ENCODE measurements at places on chromosomes 2 and 18.

DNA sequence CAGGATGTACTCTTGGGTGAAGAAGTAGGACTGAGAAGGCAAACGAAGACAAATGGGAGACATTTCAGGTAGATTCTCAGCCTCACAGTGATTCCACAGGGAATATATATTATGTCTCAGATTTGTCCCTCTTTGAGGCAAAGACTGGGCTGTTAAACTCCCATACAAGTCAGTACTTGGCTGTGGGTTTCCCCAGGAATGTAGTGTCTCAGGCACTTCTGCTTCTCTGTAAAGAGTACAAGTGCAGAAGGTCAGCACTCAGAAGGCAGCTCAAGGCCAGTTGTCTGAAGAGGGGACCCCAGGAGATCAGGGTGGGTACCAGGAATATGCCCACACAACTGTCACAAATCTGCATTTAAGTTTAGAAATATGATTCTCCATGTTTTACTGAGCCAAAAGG lies 39.9 kb upstream of the COBLL1 start:
- no peak for DNase-seq

DNA sequence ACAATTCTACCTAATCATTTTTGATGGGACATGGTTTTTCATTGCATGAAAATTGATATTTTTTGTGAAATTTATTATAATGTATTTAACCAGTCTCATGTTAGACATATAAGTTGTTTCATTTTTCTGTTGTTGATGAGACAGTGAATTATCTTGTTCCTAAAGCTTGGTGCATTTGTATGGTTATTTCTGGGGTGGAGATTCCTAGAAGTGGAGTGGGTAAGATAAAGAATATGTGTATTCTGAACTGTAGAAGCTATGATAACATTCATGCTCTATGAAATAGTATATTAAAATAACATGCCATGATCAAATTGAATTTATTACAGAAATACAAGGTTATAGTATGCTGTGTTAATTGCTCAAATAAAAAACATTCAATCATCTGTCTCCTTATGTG lies 69.2 kb downstream of the BOLA3 start:
- DNase-seq: no peak

GRCh38 chr18:22816266-22817176 lies 116.6 kb upstream of the RBBP8 start:
- no peak for DNase-seq

DNA sequence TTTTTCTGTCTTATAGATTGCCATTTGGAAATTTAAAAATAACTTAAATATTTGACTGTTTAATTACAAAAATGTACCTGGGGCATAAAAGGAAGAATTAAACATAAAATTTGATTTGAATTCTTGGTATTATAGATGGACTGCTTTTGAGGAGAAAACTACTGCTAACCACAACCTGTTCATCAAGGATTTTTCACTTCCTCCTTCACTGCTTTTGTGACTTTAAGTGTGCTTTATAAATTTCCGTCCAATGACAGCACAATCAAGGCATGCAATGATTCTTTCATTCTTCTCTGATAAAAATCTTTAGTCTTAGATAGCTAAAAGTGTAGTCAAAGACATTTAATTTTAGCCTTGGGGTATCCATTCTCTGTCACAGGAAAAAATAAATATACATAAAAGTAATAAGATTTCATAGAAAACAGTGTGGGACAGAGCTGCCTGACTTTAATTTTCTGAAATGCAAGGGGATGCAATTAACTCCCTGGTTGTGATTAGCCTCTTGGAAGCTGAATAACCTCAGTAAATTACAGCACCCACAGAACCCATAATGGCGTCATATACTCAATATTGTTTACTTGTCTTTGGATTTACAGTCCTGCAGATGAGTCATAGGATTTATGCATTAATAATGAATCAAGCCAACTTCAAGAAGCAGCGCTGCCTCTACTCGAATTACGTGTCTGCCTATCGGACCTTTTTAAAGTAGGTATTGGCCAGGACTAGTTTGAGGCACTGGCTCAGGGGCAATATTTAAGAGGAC lies 587.9 kb downstream of the NRXN1 start:
- no peak for DNase-seq

- DNase-seq: no peak
Observed at GRCh38 chr18:52322307-52322706, 17.7 kb upstream of the DCC start.

GRCh38 chr2:119755906-119756305 lies 3.8 kb upstream of the PTPN4 start:
- DNase-seq: no peak

Measured in activated naive CD4-positive, alpha-beta T cell treated with Interleukin-2 at 50 U/mL for 16 hours (primary cell).